ENCODE measurements at places on chromosomes 2 and 18. TPM values are rescaled to one million over a fixed set of nuclear protein-coding genes. Genes with fewer than 3 reads are reported as not detected.
A peak's percentile ranks its signal among the peaks of the same experiment; 100 is the strongest.

The CDH19 gene
- not detected for total RNA-seq

DNA sequence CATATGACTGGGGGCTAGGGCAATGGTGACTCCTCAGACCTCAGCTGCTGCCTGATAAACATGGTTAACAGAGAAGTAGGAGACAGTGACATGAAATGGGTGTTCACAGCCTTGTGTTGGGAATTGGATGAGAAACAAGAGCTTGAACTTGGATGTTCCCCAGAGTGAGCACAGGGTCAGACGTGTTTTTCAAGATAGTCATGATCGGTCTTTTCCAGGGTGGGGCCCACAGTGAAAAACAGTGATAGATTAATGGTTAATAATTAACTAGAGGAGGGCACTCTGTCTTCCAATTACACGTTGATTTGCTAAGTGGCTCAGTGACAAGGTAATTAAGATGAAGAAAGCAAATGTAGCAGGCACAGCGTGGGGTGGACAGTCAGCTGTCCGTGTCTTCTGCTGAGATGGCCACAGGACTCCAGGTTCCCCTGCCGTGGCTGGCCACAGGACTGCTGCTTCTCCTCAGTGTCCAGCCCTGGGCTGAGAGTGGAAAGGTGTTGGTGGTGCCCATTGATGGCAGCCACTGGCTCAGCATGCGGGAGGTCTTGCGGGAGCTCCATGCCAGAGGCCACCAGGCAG is at the start of gene UGT1A3:
TSS of gene UGT1A3 (plus strand) at position 320 of the 579 bp plus-strand sequence. CDS start at position 405, 85 bp downstream.
- no peak within 1 kb of the TSS for H3K4me3 ChIP-seq

DNA sequence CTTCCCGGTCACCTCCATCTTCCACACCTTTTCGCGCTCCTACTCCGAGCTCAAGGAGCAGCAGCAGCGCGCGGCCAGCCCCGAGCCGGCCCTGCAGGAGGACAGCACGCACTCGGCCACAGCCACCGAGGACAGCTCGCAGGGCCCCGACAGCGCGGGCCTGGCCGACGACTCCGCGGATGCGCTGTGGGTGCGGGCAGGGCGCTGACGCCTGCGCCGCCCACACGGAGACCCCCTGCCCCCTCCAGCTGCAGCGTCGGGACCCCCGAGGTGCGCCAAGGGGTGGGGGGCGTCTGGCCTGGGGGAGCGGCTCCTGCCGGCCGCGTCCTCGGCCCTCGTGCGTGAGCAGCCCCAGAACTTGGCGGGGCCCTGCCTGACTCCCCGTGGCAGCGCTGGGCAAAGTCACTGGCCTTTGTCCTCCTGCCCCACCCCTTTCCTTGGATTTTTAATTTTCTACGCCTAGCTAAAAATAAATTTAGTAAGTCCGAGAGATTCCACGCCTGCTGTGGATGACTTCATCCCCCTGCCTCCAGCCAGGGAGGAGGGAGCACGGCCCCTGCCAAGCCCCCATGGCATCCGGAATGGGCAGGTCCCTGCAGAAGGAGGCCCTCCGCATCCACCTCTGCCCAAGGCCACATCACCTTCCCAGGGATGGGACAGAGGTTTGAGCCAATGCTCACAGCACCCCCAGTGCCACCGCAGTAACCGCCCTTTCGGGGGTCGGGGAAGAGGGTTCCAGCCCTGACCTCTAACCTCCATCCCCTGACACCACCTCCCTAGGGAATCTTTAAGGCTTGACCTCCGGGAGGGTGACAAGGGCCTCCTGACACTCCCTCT is 51.6 kb downstream of the SLC66A2 start:
- H3K27me3 ChIP-seq: no peaks in the 10 kb centered on the region
- peaks cover 35% of the 10 kb centered on the region for H3K36me3 ChIP-seq
- peak; percentile 84 for DNase-seq

The KCNK3 gene
- 8.5 TPM for total RNA-seq

DNA sequence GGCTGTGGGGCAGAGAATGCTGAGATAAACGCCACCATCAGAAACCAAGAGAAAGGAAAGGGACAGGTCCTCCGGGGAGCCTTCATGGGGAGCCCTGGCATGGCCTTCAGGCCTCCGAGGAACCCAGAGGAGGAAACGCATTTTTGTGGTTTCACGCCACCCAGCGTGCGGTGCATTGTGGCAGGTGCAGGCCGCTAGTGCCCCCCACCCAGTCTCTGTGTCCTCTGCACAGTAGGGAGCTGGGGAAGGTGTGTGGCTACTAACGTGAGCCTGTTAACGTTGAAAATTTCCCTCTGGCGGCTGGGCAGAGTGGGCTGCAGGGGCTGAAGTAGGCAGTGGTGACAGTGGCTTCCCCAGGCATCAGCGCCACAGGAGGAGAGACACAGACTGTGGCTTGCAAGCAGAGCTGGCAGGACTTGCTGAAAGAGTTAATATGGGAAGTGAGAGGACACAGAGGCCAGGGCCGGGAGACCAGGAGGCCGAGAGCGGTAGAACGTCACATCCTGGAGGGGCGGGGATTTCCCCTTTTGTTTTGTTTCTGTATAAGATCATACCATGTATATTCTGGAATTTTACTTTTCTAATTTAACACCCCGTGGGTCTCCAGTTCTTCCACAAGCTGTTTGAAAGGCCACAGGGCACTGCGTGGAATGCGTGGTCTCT is 166.9 kb downstream of the GBX2 start:
- no peak overlapping the region for H3K27ac ChIP-seq
- no peak overlapping the region for H3K4me3 ChIP-seq
- H3K4me1 ChIP-seq: peaks cover 9% of the 10 kb centered on the region
- H3K36me3 ChIP-seq: peaks cover 22% of the 10 kb centered on the region

The GCG gene
- not detected for total RNA-seq

The LHCGR gene
- not detected for total RNA-seq

The LYG1 gene
- 1.8 TPM for total RNA-seq

The C1GALT1C1L gene
- not detected for total RNA-seq

- no peak overlapping the region for H3K27ac ChIP-seq
- no peak for DNase-seq
- H3K4me3 ChIP-seq: no peak overlapping the region
- H3K27me3 ChIP-seq: no peaks in the 10 kb centered on the region
- no peaks in the 10 kb centered on the region for H3K36me3 ChIP-seq
- H3K4me1 ChIP-seq: no peaks in the 10 kb centered on the region
These were observed 164.8 kb downstream of the MYCN start for GRCh38 chr2:16104949-16105668.

GRCh38 chr2:58137221-58137620 is 90.6 kb downstream of the VRK2 start:
- H3K4me3 ChIP-seq: no peak overlapping the region
- H3K27ac ChIP-seq: no peak overlapping the region
- H3K36me3 ChIP-seq: peaks cover 13% of the 10 kb centered on the region
- peaks cover 9% of the 10 kb centered on the region for H3K4me1 ChIP-seq
- no peaks in the 10 kb centered on the region for H3K27me3 ChIP-seq

- no peak overlapping the region for H3K4me3 ChIP-seq
- no peak overlapping the region for H3K27ac ChIP-seq
- H3K27me3 ChIP-seq: peaks cover 2% of the 10 kb centered on the region
- H3K4me1 ChIP-seq: no peaks in the 10 kb centered on the region
- H3K36me3 ChIP-seq: no peaks in the 10 kb centered on the region
These were observed 279.6 kb upstream of the ID2 start for GRCh38 chr2:8402222-8402621.

The CDKL4 gene
- 0.83 TPM for total RNA-seq
